Activated CD8-positive, alpha-beta memory T cell treated with anti-CD3 and anti-CD28 coated beads for 1 hour (primary cell): ENCODE measurements at places on chromosomes 2 and 18.

- DNase-seq, result no peak
These were observed 58.3 kb upstream of the RAPGEF4 start for GRCh38 chr2:172677363-172677762.

DNA sequence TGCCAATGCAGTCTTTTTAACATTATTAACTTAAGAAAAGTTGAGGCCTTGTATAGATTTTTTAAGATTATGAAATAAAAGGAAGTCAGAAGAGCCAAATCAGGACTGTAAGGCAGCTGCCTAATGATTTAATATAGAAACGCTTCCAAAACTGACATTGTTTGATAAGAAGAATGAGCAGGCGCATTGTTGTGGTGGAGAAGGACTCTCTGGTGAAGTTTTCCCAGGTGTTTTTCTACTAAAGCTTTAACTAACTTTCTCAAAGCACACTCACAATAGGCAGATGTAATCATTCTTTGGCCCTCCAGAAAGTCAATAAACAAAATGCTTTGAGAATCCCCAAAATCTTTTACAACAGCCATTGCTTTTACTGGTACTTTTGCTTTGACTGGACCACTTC lies 288.6 kb upstream of the FIGN start:
- no peak for DNase-seq

DNA sequence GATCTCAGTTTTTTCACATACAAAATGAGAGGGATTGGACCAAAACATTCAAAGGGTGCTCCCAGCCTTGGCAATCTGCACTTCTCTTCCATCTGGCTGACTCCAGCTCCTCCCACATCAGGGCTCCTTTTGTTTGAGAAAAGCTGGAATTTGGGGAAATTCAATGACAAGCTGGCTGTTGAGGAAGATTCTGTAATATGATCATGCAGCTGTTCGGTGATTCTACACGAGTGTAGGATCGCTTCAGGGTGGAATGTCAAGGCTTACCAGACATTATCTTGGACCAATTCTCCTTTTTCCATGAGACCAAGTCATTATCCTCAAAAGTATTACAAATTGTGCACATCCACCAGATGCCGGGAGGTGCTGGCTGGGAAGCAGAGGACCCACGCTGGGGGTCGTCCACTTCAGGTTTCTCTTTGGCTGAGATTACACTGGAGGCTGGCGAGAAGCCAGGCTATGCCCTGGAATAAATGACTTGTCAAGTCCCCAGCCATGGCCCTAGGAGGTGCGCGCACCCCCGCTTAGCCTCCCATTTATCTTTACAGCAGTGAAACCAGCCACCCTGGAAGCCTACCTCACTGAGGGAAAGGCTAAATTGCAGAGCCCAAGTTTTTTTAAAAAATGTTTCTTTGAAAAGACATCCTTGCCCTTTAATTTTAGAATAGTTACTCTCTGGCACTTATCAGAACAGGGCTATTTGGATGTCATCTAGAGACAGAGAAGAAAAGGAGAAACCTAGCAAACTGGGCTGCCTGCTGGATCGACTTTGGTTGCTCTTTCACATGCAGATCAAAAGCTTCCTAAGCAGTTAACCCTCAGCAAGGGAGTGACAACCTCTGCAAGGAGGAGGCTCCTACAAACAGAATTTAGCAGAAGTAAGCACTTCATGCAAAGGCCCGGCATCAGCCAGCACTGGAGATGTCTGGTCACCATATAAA lies 42.5 kb upstream of the LCLAT1 start:
- DNase-seq, result no peak

GRCh38 chr2:127564429-127565260 lies 29.2 kb downstream of the MYO7B start:
- no peak for DNase-seq
